T-helper 2 cell (primary cell): ENCODE measurements at places on chromosomes 7 and 10.

- DNase-seq, result no peak
These were observed 431.0 kb upstream of the GALNT17 start for GRCh38 chr7:70700941-70701425.

DNA sequence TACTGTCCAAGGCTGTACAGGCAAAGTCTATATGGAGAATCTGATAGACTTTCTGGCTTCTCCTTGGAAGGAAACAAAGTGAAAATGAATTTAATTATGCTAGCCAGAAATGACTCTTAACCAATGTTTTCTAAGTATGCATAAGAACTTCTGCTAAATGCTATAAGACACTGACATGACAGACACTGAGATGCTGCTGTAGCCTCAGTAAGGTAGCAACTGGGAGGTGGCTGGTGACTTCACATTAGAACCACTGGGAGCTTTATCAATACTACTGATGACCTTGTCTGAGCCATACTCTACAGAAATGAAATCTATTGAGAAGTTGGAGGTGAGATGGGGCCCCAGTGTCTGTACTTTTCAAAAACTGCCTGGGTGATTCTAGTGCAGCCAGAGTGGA is 188.6 kb downstream of the ZNF365 start:
- DNase-seq, result no peak

DNA sequence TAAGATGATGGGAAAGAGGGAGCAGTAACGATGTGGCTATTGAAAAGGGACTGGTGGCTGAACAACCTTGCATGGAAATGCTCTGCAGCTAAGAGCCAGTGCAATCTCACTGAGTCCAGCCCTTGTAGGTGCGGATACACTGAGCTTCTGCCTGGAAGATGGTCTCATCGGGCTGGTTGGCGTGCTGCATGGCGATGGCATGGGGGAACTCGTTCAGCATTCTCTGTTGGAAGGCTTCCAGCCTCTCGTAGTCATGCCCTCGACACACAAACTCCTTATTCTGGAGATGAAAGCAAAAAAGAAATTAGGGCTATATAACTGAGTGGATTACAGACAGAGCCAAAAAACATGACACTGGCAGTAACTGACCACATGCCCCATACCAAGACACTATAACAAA is 197.8 kb upstream of the IMMP2L start:
- DNase-seq, result no peak

- DNase-seq, result no peak
These were observed 122.6 kb downstream of the DOCK1 start for GRCh38 chr10:127027786-127028185.

- no peak for DNase-seq
These were observed 191.1 kb downstream of the SKAP2 start for GRCh38 chr7:26673271-26673670.

DNA sequence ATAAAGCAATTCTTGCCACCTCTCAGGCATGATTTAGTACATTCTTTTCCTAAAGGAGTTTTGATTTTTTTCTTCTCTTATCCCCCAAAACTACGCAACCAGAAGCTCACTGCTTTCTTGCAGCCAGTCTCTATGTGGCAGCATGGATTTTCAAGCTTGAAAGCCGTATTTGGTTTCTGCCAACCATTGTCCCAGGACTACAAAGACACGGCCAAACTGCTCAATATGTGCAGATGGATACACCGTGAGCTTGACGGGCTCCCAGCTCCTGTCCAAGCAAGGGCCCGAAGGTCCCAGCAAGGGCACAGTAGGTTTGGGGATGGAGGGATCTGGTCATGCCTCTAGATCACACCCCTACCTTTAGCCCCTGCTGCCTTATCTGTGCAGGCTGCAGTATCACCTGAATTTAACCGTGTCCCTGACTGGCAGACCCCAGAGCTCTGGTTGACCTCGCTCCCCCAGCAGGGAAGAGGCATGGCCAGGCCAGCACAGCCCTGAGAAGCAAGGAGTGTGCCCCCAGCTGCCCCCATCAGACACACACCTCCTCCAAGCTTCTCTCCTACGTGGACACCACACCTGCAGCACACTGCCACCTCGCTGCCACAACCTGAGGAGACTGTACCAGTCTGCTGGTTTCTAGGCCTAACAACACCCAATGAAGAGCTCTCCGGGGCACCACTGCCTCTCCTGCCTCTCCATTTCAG is 86.8 kb downstream of the COBL start:
- no peak for DNase-seq

- DNase-seq, result no peak
These were observed 48.2 kb downstream of the ARHGAP22 start for GRCh38 chr10:48556713-48557112.

- DNase-seq, result peak; percentile 19
These were observed 403.7 kb upstream of the ZMIZ1 start for GRCh38 chr10:78664929-78665553.

DNA sequence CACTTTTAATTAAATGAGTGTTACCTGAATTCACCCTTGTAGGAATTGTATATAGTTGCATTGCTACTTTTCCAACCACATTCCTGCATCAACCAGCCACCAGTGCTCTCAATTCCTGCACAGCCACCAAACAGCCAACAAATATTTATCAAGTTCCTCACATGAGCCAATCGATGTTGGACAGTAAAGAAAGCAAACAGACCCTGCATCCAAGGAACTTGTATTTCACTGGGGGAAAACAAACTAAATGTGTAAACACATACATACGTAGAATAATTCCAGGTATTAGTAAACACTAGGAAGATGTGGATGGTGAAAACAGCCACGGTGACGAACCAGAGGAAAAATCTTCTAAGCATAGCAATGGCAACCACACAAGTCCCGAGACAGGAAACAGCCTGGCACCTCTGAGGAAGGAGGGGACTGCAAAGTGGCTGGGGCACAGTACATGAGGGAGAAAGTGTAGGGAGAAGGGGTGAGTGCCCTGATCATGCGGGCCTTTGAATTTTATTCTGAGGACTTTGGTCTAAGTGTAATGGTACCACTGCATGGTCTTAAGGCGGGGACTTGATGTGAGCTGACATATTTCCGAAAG is 111.2 kb downstream of the XRCC2 start:
- no peak for DNase-seq

DNA sequence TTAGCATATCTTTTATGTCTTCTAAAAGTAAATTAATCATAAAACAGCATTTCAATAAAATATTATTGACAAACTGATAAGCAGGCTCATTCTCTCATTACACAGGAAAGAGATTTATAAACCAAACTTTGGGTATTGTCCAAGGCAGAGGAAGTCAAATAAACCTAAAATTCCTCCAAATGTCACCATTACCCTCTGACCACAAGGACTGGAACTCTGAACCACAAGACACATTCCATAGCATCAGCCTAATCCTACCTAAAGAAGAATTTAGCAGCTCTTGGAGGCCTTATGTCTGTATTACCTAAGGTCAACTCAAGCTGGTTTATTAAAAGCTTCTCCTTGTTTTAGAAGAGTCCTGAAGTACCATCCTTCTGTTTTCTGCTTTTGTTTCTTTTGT is 82.4 kb upstream of the SLC13A1 start:
- DNase-seq, result no peak

DNA sequence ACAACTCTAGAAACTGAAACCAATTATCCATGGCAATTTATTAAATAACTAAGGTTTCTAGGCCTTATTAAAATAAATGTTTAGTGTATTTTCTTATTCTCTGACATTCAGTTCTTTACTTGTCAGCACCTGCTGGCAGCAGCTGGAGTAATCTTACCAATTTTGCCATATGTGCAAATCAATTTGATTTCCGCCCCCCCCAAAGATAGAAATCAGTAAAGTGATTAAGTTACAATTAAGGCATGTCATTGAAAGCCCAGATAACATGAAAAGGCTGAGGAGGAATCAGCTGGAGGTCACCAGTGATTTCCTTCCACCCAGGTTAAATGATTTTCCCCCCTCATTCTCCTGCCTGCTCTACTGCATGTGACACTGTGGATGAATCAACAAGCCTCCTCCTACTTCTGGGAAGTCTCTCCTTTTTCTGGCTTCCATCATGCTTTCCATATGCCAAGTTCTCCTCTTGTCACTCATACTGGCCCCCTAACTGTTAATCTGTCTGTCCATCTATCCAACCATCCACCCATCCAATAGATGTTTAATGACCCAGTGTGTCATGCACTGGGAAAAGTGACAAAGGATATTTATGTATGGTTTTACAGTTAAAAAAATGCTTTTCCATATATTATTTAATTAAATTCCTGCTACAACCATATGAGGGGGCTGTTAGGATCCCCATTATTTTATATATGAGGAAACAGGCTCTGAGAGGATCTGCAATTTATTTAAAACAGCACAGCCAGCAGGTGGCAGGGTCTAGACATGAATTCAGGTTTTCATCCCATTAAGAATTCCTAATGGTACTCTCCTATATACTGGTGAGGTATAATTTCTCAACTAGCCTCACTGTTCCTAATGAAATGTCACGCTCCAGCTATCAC is 116.5 kb downstream of the ATXN7L1 start:
- peak; percentile 9 for DNase-seq

GRCh38 chr10:86049442-86049841 is 317.2 kb downstream of the GRID1 start:
- no peak for DNase-seq

DNA sequence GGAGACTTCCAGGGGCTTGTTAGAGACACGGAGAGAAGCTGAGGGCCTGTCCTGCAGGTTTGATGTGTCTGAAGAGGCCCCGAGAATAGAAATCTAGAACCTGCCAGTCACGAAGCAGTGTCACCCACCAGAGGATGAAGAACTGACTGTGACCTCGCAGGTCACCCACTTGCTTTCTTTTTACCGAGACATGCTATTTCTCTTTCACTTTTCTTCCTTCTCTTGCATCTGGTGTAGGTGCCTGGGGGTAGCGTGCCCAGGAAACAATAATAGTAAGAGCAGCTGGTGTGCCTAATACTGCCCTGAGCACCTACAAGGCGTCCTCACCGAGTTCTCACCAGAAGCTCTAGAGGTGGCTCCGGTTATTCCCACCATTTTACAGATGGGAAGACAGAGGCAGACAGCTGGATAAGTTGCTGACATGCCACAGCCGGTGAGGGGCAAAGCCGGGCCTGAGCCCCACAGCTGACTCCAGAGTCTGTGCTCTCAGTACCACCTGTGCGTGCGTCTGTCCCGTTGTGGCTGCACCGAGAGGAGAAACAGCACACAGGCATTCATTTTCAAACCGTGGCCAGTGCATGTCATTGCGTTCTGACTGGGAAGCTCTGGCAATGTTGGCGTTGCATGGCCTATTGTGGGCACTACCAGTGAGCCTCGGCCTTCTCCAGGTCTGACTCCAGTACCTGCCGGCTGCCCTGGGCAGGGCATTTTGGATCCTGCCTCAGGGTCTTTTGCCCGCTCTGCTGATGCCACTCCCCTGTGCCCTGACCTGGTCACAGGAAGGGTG is 7.8 kb downstream of the CHST3 start:
- no peak for DNase-seq

DNA sequence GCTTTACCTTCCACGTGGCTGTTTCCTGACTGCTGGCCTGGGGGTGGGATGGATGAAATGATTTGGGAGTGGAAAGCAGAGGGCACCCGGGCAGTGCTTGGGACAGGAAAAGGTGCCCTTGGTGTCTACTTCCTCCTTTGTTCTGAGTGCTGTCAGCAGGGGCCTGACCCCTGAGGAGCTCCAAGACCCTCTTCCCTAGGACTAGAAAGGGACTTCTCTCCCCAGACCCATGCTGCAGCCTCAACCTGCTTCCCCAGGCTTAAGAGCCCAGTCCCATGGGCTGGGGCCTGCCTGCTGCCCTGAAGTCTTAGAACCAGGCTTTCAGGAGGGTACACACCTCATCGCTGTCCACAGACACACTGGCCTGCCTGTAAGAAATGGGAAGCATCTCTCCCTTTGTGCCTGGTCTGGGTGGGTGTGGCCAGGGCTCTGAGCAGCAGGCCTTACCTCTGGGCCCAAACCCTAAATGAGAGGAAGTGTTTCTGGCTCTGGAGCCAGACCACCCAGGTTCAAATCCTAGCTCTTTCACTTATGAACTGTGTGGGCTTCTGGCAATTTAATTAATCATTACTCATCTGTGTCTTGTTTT is 12.9 kb downstream of the CDH23 start:
- DNase-seq, result no peak

DNA sequence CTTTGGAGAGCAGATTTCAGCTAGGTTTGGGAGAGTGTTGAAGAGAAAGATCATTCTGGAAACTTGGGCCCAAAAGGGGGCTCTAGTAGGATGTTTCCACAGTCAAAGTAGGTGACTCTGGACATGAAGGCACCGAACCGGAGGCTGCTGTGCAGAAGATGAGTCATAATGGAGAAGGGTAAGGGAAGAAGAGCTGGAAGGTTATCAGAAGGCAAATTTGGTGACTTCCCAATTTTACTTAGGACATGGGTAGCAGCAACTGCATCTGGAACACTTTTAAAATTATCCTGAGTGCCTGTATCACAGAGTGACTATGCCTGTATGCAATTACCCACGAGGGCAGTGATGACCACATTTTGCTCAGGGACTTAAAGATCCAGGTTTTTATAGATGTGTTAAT is 38.8 kb downstream of the PIK3AP1 start:
- no peak for DNase-seq

- no peak for DNase-seq
These were observed 16.3 kb downstream of the MSRB2 start for GRCh38 chr10:23111517-23112286.

GRCh38 chr10:82318534-82318933 is 443.5 kb downstream of the NRG3 start:
- no peak for DNase-seq

DNA sequence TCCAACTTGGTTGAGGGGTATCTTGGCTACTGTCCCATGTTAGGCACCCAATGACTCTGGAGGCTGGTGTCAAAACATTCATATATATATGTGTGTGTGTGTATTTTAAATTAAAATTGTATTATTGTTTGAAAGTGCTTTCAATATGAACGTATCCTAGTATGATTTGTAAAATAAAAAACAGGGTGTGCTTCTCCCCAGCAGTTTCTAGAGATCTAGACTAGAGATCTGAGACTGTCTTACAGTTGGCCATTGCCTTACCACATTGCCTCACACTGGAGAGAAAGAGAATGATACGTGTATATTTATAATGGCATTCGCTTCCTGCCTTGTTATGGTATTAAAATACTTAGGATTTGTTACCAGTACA is 1.2 kb downstream of the BAG3 start:
- no peak for DNase-seq

DNA sequence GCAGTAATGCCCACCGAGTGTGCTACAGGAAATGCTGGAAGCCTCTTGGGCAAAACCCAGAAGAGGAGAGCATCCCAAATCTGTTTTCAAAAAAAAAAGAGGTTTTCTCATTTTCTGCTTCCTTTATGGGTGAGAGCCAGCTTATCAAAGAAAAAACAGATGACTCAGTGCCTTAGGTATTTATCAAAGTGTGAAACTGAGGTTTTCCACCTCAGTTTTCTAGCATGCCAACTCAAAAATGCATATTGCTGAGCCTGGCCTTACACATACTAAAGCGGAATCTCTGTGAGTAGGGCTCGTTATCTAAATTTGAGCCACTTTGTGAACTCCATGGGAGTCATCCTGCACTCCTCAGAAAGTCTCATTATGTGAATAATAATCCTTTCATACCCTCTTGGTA is 705.1 kb downstream of the SUGCT start:
- DNase-seq, result no peak
